ENCODE measurements at places on chromosomes 2 and 18.

DNA sequence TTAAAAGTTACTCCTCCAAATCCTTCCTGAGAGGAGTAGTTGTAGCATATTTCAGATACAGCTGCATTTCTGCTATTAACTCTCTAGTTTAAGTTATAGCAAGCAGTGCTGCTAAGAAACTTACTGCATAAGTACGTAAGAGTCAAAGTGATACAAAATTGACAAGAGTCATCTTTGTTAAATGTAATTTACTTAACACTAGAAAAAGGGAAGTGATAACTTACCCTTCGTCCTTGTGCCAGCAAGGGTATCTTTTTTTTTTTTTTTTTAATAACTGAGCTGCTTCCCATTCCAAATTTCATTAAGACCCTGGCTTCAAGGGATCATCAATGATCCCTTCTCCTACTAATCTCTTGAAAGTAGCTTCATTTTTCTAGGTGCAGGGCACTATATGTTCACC lies 493.0 kb downstream of the PLCL1 start:
- DNase-seq: no peak

DNA sequence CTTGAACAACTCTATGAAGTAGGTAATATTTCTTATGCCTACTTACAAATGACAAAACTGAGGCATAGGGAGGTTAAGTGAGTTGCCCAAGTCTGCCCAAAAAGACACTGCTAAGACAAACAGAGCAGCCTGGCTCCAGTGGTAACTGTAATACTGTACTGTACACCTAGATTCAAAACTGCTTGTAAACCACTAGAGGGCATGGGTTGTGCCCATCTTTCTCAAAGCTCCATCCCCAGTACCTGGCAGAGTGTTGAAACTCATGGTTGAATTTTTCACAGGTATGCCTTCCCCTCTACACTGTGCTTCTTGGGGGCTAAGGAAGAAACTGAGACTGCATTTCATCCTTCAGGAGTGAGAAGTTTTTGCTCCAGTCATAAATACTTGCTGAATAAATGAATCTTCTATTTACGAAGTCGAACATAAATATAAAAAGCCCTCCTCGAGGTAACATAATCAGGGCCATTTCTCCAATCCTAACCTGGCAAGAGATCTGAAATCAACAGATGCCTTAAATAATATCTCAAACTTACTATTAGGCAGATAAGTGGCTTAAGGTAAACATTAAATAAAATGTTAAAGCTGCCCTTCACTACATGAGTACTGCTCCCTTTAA lies 2.0 kb downstream of the PPP4R1 start:
- DNase-seq: no peak

DNA sequence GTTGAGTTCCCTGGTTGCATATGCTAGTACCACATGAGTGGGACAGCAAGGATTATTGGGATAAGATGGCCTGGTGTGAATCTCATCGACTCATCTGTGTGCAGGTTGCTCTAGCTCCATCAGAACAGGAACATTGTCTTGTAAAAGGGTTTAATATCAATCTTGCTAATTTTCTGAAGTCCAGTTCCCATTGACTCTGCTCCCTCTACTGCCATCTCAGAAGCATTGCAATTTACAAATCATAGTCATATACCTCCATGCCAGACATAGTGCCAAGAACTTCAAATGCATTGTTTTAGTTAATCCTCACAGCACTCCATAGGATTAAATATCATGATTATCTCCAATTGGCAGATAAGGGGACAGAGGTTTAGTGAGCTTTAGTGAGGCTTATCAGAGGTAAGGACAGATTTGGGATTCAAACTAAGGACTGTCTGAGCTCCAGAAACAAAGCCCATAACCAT lies 4.8 kb upstream of the STAT4 start:
- DNase-seq: no peak

DNA sequence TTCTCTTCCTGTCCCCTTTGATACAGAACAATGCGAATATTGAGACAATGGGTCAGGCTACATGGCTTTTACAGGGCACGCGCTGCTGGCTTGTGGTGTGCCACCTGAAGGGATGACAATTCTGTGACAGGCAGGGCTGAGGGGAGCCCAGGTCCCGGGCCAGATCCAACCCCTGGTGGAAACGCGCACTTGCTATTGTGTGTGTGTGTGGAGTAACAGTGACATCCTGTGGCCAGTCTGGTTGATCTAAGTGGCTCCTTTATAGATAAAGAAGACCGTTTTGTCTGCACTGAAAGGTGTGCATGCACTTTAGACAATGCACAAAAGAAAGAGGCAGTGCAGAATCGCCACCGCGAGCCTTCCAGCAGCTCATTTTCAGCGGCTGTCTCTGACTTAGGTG lies 273.6 kb downstream of the HRH4 start:
- no peak for DNase-seq

GRCh38 chr2:104889291-104889959 lies 35.5 kb downstream of the POU3F3 start:
- no peak for DNase-seq

DNA sequence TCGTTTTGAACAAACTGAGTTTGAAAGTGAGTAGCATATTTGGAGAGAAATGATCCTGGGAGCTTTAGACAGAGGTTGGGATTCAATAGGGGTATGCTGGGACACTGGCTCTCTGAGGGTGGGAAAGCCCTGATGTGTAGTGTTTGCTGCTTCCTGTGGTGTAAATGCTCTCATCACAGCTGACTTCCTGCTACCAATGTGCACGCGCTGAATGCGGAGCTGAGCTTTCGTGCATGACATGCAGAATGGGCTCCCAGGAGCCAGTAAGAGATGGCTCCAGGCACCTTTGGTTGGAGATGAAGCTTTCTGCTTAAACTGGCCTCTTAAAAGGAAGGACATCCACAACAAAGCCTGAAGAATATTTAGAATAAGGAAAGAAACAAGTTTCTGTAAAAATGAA lies 224.1 kb upstream of the CCDC150 start:
- DNase-seq: no peak

DNA sequence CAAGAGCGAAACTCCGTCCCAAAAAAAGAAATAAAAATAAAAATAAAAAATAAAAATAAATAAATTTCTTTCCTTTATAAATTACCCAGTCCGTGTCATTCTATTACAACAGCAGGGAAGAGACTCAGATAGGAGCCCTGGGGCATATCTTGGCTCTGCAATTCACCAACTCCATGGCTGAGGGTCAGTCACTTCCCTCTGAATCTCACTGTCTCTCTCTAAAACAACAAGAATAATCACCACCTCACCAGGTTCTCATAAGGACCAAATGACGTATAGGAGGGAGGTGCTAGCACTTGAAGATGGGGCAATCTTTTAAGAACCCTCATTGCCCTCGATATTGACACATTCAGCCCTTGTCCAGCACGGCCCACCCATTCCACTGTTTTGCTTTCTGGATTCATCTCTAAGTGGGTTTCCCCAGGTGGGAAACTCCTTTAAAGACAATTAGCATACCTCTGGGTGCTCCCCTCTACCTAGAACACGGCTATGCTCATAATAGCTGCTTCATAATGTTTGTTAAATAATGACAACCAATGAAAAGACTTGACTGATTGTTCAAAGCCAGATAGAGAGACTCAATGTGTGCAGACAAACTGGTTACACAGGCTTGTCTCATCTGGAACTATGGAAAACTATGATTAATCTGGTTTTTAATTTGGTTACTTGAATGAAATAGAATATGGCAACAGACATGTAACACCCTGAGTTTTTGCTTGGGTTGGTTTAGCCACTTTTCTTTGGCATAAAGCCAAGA lies 15.1 kb downstream of the MYCN start:
- no peak for DNase-seq

Measured in activated CD4-positive, alpha-beta T cell treated with anti-CD3 and anti-CD28 coated beads for 1 hour (primary cell).